PC-9 (cell line): ENCODE measurements at places on chromosomes 16 and 17. TPM values are rescaled to one million over a fixed set of nuclear protein-coding genes. Genes with fewer than 3 reads are reported as not detected.

DNA sequence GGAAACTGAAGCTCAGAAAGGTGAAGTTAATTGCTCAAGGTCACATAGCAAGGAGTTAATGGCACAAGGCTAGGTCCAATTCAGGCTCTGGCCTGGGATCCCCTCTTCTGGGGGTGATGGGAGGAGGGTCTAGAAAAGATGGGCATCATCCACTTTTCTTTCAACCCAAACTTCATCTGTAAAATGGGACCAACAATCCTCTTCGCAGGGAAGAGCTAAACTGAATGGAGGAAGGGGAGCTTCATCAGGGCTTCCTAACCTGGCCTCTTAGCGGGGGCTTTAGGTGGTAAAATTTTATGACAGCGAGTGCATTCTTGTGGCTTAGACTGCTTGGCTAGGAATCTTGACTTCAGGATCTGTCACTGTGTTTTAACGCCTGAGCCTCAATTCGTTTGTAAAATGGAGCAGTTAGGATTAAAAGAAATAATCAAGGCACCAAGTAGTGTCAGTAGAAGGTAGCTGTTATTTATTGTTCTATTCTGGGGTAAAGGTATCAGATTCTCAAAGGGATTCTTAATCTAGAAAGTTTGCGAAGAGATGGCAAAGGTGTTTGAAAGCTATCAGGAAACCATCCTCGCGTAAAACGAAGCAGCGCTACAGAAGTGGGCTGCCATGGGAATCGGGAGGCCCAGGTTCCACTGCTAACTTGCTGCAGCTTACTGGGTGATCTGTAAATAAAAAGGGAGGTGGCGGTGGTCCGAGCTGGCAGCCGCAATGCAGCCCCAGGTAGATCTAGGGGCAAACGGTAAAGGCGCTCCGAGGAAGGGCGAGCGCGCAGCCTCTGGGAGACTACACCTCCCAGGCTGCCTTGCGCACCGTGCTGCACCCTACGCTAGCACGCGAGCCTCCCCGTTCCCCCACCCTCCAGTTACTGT lies 1.5 kb upstream of the SRCAP start:
- peaks cover 18% of the 10 kb centered on the region for H3K36me3 ChIP-seq
- no peaks in the 10 kb centered on the region for H3K27me3 ChIP-seq
- DNase-seq = peak; percentile 28
- peak overlapping the region; percentile 95 for H3K27ac ChIP-seq
- peaks cover 22% of the 10 kb centered on the region for H3K4me1 ChIP-seq
- H3K4me3 ChIP-seq = peak overlapping the region; percentile 96

DNA sequence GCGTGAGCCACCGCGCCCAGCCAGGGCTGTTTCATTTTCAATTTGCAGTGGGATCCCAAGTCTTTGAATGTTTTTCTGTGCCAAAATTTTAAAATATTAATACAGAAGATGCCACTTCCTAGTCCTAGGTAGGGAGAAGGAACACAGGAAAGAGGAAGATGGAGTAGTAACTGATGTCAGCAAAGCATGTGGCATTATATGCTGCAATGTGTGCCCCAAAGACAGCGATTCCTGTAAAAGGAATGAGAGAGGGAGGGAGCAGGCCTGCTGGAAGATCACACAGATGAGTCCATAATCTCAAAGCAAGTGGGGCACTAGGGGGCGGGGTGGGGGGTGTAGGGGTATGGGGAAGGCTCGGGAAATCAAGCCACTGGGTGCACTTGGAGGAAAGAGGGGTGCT lies 23.4 kb upstream of the SSTR2 start:
- DNase-seq = no peak
- no peak overlapping the region for H3K27ac ChIP-seq
- H3K36me3 ChIP-seq = no peaks in the 10 kb centered on the region
- H3K4me1 ChIP-seq = no peaks in the 10 kb centered on the region
- H3K27me3 ChIP-seq = no peaks in the 10 kb centered on the region

The CUEDC1 gene
- total RNA-seq = 60.7 and 61.4 TPM in 2 replicates

DNA sequence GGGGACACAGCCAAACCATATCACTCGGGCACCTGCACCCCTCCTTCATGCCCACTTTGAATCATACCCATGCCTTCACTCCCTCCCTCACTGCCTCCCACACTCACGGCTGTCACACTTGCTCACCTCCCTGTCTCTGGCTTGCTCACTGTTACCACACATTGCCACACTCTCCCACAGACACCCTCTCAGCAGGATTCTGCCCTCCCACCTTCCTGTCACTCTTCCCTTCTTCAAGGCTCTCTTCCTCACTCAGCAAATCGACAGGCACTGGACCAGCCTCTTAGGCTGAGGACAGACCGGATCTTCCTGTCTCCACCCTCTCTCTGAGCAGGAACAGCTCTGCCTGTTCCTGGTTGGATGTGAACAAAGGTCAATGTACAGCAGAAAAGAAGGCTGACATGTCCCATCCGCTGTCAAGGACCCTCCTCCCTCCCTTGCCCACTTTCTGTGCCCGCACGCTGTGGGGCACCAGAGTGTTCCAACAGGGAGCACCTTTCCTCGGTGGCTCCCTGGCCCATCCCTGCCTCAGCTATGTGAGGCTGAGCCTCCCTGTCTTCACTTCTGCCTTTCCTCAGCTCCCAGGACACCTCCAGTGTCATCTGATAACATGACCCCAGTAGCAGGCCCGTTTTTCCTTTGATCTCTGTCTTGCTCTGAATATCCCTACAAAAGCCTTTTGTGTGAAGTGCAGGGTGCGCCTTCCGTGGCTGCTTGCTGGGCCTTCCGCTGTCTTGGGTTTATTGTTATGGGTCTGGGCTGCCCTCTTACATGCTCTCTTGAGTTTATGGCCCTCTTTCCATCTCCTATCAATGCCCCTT lies 47.0 kb downstream of the CCDC182 start:
- DNase-seq = no peak
- no peaks in the 10 kb centered on the region for H3K36me3 ChIP-seq
- no peak overlapping the region for H3K27ac ChIP-seq

- peaks cover 33% of the 10 kb centered on the region for H3K4me1 ChIP-seq
- no peak overlapping the region for H3K27ac ChIP-seq
- peak; percentile 69 for DNase-seq
- no peak overlapping the region for H3K4me3 ChIP-seq
Measured at GRCh38 chr17:72725433-72726068, 366.9 kb downstream of the SLC39A11 start.

DNA sequence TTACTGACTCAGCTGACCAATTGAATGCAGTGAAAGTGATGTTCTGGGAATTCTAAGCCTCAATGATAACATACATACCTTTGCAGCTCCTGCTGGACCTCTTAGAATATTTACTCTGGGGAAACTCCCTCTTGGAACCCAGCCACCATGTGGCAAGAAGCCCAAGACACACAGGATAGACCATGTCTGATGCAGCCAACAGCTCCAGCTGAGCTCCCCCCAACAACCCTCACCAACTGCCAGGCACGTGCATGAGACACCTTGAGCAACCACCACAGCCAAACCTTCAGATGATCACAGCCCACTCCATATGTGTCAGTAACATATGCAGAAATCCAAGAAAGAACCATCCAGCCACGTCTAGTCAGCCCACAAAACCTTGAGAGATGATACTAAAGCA lies 53.0 kb downstream of the XYLT1 start:
- H3K36me3 ChIP-seq = no peaks in the 10 kb centered on the region
- DNase-seq = no peak
- peaks cover 24% of the 10 kb centered on the region for H3K27me3 ChIP-seq
- no peak overlapping the region for H3K27ac ChIP-seq
- no peaks in the 10 kb centered on the region for H3K4me1 ChIP-seq

GRCh38 chr17:38653230-38653629 lies 21.5 kb downstream of the EPOP start:
- no peak for DNase-seq
- no peaks in the 10 kb centered on the region for H3K36me3 ChIP-seq
- H3K27ac ChIP-seq = no peak overlapping the region
- H3K4me1 ChIP-seq = no peaks in the 10 kb centered on the region

GRCh38 chr16:23320693-23321092 lies 18.6 kb downstream of the SCNN1B start:
- no peak overlapping the region for H3K4me3 ChIP-seq
- H3K27me3 ChIP-seq = no peaks in the 10 kb centered on the region
- no peak overlapping the region for H3K27ac ChIP-seq
- peak; percentile 23 for DNase-seq
- 0 out of 2 replicates have a peak, but pooled peaks cover 8% of the 10 kb centered on the region for H3K4me1 ChIP-seq
- no peaks in the 10 kb centered on the region for H3K36me3 ChIP-seq

GRCh38 chr17:19016297-19016696 lies 11.7 kb upstream of the FAM83G start:
- H3K36me3 ChIP-seq = no peaks in the 10 kb centered on the region
- no peak overlapping the region for H3K27ac ChIP-seq
- DNase-seq = no peak

The HSD17B1 gene
- total RNA-seq = 0.90 and 1.3 TPM in 2 replicates

The TAT gene
- 0.13 and 0.50 TPM in 2 replicates for total RNA-seq

The RSPRY1 gene
- total RNA-seq = 26.2 and 26.3 TPM in 2 replicates

DNA sequence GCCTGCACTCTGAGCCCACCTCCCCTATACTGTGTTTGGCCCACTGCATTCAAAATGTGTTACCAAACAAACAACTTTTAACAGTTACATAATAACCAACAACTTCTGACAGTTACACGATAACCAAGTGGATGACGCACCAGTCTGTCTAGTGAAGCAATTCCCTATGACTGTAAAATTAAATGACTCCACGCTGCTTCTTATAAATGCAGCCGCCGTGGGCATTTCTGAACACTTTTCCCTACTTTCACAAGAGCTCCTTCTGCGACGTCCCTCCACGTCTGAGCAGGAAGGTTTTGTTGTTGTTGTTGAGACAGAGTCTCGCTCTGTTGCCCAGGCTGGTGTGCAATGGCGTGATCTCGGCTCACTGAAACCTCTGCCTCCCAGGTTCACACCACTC lies 27.6 kb downstream of the ZNF276 start:
- no peak overlapping the region for H3K27ac ChIP-seq
- no peak overlapping the region for H3K4me3 ChIP-seq
- H3K36me3 ChIP-seq = no peaks in the 10 kb centered on the region
- H3K4me1 ChIP-seq = no peaks in the 10 kb centered on the region

GRCh38 chr17:2030779-2031163 lies 818 bp downstream of the DPH1 start:
- no peaks in the 10 kb centered on the region for H3K36me3 ChIP-seq
- H3K4me1 ChIP-seq = peaks cover 15% of the 10 kb centered on the region
- peak overlapping the region; percentile 97 for H3K4me3 ChIP-seq

GRCh38 chr17:49224198-49224996 lies 6.2 kb downstream of the PHOSPHO1 start:
- H3K27me3 ChIP-seq = peaks cover 19% of the 10 kb centered on the region; the same call in 1 of the 2 replicates
- H3K27ac ChIP-seq = no peak overlapping the region
- no peak overlapping the region for H3K4me3 ChIP-seq
- DNase-seq = no peak
- no peaks in the 10 kb centered on the region for H3K36me3 ChIP-seq

GRCh38 chr16:77807021-77807420 lies 18.7 kb downstream of the VAT1L start:
- no peak for DNase-seq
- peaks cover 59% of the 10 kb centered on the region for H3K27me3 ChIP-seq
- H3K27ac ChIP-seq = no peak overlapping the region
- H3K4me3 ChIP-seq = no peak overlapping the region

DNA sequence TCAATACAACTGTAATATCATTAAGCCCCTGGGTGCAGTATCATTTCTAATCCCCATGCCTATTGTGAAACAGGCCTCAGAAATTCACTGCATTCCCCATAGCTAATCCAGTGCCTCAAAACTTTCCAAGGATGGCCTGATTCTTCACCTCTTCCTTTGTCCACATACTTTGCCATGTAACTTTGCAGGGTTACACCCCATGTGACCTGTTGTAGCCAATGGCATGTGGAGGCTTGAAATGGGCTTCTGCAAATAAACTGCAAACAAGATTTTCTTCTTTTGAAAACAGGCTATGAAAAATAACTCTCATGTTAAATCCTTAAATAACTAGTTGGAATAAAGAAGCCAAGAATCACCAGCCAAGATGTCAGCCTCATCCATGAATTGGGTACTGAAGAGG lies 35.9 kb downstream of the ABCA10 start:
- no peaks in the 10 kb centered on the region for H3K4me1 ChIP-seq
- H3K27me3 ChIP-seq = no peaks in the 10 kb centered on the region
- DNase-seq = no peak
- H3K27ac ChIP-seq = no peak overlapping the region

DNA sequence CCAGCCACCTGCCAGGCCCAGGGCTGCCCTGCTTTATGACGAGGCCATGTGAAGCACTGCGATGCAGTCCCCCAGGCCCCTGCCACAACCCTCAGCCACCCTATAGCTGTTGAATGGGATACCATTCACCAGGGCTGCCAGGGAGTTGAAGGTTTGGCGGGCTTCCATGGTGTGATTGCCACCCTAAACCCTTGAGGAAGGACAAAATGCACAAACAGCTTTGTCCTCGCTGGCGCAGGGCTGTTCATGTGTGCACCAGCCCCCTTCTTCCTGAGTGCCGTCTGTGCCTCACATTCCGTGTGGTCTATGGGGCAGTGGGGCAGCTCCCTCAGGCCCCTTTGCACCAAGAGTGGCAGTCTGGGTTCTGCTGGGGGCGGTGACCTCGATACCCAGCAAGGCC lies 25.3 kb downstream of the NARF start:
- H3K4me1 ChIP-seq = no peaks in the 10 kb centered on the region
- DNase-seq = no peak
- no peak overlapping the region for H3K4me3 ChIP-seq
- no peaks in the 10 kb centered on the region for H3K27me3 ChIP-seq
- no peak overlapping the region for H3K27ac ChIP-seq
- no peaks in the 10 kb centered on the region for H3K36me3 ChIP-seq

The TNP2 gene
- total RNA-seq = not detected in 2 replicates

DNA sequence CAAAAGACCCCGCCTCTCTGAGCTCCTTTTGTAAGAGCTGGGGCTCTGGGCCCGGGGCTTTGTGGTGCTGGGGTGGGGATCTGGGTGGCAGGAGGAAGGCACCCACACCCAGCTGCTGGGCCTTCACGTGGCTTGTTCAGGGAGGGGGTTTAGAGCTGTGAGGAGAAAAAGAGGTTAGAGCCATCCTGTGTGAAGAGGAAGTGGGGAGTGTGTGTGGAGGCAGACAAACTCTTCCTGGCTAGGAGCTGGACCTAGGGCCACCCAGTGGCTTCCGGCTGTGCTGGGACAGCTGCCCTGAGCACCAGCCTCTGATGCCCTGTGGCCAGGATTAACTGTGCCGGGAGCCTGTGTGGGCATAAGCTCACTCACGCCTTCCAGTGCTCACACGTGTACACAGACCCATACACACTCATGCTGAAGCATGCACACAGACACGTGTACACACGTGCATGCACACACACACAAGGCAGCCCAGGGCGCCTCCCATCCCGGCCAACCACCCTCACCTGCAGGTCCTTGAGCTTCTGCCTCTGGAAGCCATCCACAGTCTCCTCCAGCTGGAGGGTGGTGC lies 7.4 kb downstream of the CIBAR2 start:
- H3K36me3 ChIP-seq = no peaks in the 10 kb centered on the region
- no peak overlapping the region for H3K27ac ChIP-seq
- no peaks in the 10 kb centered on the region for H3K4me1 ChIP-seq
- peaks cover 10% of the 10 kb centered on the region; the same call in 1 of the 2 replicates for H3K27me3 ChIP-seq
- no peak for DNase-seq
